Panc1 (cell line): ENCODE measurements at places on chromosomes 6 and 20. TPM values are rescaled to one million over a fixed set of nuclear protein-coding genes. Genes with fewer than 3 reads are reported as not detected.

The AGER gene
- total RNA-seq: 3.7 TPM

The PTCRA gene
- not detected for total RNA-seq

The RSPH4A gene
- 0.44 TPM for total RNA-seq

The DUSP15 gene
- total RNA-seq: 23.6 TPM

The FOXQ1 gene
- 11.7 TPM for total RNA-seq

The PAK5 gene
- not detected for total RNA-seq

The WFDC10B gene
- total RNA-seq: not detected

The BMP6 gene
- 13.6 TPM for total RNA-seq

DNA sequence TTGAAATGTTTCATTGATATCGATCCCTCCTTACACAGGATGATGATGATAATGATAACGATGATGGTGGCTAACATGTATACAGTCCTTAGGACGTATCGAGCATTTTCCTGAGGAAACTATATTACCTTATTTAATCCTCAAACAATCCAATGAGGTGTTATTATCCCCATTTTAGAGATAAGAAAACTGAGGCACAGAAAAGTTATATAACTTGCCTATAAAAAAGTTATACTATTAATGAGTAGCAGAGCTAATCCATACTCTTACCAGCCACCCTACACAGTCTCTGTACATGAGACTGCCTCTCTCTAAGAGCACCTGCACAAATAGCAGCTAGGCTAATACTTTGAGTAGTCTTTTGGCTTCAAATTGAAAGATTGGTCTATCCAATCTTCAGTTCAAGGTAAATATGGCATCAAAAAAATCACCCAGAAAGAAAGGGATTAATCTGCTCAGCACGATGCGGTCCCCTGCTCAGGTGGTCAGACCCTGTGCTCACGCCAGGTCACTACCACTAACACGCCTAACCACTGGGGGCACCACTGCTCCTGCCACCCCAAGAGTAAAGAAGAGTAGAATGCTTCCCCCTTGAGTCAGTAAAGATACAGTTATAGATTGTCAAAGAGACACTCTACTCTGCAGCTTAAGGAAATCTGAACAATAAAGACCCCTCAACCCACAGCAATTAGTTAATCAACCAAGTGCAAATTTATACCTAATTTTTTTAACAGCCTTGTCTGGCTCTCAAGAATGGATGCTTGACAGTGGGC, 15.0 kb downstream of the GABBR1 start:
- no peak for DNase-seq

DNA sequence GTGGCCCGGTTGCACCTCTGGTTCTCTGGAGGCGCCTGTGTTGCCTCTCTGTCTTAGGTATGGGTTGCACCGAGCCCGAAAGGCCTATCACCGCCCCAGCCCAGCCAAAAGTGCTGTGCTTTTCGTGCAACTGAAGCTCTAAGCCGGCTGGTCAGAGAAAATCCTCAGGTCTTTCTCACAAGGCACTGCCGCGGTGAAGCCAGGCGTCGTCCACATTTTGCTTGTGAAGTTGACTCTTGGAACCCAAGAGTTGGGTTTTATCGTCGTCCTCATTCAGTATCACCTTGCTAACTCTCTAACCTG, 726 bp upstream of the EMILIN3 start:
- DNase-seq: no peak

- DNase-seq: no peak
These were observed 2.8 kb downstream of the BCL2L1 start for GRCh38 chr20:31719644-31720485.

GRCh38 chr6:105779110-105779509, 307.0 kb upstream of the PRDM1 start:
- no peak for DNase-seq

- DNase-seq: no peak
These were observed 118.8 kb downstream of the PSMB1 start for GRCh38 chr6:170434117-170434820.

DNA sequence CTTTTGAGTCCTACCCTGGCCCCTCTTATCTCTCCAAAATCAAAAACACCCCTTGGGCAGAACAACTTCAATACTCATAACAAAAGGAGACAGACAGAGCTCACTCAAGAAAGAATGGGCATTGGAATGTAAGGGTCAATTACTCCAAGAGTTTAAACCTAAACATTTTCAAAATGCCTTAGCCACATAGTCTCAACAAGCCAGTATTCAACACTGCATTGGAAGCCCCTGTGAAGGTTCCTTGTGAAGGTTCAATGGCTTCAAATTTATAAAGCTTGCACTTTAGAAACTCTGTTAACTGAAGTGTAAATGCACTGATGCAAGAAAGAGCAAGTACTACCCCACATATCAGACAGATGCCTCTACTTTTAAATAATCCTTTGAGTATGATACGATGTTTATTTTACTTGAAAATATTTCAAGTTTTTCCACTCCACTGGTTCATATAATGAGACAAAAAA, 139.1 kb upstream of the LAMP5 start:
- DNase-seq: no peak

DNA sequence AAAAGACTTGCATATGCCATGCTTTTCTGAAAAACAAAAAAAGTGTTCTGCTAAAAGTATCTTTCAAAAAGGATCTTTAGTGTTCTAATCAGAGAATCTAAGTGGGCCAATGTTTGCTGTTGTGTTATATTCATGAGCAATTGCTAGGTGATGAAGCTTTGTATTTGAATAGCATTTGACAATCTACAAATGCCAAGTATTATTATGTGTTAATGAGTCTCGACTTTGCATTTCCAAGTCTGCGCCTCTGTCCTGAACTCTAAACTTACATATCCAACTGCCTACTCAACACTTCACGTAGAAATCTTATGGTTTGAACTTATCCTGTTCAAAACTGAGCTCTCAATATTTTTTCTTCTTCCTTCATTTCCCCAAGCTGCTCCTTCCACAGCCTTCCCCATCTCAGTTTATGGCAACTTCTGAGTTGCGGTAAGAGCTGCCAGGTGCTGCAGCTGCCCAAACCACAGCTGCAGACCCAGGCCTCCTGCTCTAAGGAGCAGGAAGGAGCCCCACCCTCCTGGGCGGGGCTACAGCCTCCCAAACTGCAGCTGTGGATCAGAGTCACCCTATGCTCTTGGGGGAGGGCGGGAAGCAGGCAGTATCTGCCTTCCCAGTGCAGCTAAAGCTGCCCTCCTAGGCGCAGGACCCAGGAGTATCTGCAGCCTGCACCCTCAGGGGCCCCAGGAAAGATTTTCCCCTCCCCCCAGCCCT, 16.7 kb upstream of the MAK start:
- no peak for DNase-seq

DNA sequence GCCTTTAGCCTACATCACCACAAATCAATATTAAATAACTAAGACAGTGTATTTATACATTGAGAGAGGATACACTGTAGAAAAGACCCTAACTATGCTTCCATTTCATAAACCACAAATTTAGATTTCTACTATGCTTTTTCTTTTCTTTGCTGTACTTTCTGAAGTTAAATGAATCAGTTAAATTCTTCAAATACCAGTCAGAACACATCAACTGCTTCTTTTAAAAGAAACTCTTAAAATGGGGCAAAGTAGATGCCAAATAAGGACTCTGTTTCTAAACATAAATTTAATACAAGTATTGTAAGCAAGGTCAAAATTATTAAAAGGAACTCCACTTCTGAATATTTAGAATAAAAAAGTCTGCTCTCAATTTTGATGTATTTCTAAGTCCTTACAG, 76.9 kb downstream of the GMDS start:
- DNase-seq: no peak

DNA sequence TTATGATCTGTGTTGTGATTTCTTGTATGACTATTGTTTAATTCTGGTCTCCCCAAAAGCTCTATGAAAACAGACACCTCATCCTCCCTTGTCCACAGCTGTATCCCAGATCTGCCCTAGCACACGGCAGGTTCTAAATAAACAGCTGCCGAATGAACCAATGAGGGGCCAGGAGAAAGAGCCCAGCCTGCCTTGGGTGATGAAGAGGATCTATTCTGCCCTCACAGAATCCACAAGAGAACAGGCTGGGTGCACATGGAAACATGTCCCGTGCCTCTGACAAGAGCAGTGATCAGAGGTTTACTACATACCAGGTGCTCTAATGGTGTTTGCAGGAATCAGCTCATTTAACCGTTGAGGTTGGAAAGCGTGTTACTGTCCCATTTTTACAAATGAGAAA, 15.6 kb upstream of the TLDC2 start:
- DNase-seq: no peak

DNA sequence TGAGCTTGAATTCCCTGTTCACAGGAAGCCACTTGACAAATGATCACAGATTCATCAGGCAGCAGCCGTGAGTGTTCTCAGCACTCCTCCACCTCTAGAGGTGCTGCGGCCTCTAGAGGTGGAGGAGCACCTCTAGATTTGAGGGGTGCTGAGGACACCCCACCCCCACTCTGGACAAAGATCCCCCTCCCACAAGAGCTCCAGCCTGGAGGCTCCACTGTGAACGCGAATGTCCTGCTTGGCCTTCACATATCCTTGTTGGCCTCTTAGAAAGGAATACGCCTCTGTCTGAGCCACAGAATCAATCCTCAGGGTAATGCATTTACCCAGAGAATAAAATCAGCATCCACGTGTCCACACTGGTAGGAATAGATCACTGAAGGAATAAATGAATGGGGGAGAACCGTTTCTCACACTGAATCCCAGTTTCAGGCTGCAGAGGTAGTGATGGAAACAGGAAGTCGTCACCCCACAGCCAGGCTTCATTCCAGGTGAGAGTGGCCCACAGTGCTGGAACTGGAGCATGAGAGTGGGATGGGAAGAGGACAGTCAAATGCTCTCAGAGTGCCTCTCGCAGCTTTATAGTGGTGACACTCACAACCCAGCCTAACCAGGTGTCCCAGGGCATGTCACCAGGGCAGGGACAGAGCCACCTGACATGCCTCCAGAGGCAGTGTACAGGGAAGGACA, 16.6 kb downstream of the NPEPL1 start:
- DNase-seq: no peak

- peak; percentile 17 for DNase-seq
These were observed 71.4 kb upstream of the PRSS16 start for GRCh38 chr6:27176096-27176495.

DNA sequence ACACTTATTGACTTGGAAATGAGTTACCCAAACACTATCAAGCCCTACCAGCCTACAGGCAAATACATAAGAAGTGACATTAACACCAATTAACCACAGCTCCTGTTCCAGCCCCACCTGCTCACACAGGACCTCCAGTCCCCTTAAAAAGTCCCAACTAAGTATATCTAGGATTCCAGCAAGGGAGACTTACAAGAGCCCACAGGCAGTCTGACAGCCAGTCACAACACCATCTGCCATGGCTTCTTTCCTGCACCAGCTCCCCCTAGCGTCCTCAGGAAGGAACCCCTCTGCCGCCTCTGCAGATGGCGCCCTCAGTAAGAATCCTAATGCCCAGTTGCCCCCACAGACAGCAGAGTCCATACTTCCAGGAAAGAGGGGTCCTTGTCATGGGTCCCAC, 122.1 kb downstream of the HIVEP2 start:
- DNase-seq: no peak

DNA sequence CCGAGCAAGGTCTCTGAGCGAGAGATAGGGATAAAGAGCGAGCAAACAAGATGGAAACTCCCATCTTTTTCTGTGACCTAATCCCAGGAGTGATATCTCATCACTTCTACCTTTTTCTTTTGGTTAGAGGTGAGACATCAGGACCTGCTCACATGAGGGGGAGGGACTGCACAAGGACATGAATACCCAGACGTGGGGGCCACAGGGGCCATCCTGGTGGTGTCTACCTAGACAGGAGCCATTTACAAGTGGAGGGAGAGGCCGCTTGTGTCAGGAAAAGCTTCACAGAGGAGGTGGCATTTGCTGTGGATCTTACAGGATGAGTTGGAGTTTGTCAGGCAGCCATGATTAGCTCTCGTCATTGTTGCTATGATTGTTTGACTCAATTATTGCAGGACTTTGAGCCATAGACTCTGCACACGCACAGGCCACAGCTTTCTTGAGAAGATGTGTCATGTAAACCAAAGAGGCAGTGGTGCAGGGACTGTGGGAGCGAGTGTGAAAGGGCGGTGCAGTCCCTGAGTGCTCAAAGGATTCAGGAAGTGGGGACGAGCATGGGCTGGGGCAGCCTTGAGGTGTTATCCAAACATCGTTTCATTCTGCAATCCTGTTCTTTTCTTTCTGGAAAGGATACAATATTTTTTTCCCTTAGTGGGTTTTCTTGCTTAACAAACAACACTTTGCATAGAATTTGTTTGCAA, 7.7 kb downstream of the NPEPL1 start:
- DNase-seq: no peak
